ENCODE measurements at places on chromosomes 3 and 15. TPM values are rescaled to one million over a fixed set of nuclear protein-coding genes. Genes with fewer than 3 reads are reported as not detected.

Gene SLC22A13
- 0.68 TPM for total RNA-seq

Gene NTRK3
- 3.3 TPM for total RNA-seq

Gene GATM
- 69.4 TPM for total RNA-seq

Gene ATP13A4
- 3.5 TPM for total RNA-seq

Gene HYAL2
- 553 TPM for total RNA-seq

Gene PPIP5K1
- 41.9 TPM for total RNA-seq

Gene BLOC1S6
- 47.4 TPM for total RNA-seq

Gene CADPS
- 0.33 TPM for total RNA-seq

Gene PARP9
- 72.6 TPM for total RNA-seq

Gene RAF1
- total RNA-seq = 111 TPM

Gene EPHB1
- 3.5 TPM for total RNA-seq

Gene ZBED2
- total RNA-seq = not detected

- no peak for DNase-seq
These were observed 195.6 kb downstream of the CTNNB1 start for GRCh38 chr3:41394896-41395295.

DNA sequence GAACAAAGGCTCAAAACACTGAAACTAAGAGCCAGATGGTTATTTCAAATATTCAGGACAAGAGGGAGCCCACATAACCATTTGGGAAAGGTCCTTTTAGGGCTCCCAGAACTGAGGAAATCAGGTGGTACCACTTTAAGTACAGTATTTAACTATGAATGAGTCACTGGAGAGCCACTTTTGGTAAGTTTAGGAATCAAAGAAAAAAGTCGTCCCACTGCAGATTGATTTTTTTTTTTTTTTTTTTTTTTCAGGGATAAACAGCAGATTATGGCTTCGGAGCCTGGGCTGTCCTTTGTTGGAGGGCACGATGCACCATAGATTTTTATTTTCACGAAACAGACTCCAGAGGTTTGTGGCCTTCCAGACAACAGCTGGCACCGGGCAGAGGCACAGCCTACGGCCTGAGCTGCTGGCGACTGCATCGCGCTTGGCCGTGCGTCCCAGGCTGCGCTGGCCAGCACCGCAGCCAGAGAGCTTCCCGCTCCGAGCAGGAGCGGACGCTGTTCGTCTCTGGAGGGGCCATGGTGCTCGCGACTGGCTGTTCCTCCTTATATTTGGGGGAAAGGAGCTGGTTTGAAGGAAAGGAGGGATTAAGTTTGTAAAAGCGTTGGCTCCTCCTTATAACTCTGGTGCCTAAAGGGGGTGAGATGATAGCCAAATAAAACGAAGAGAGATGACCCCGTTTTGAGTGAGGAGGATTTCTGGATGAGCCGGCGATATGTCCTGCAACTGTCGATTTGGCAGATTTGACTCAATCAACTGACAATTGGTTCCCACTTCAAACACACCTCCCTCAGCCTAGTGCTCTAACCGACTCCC, 152.9 kb upstream of the GOLIM4 start:
- DNase-seq = peak; percentile 59

GRCh38 chr15:42483677-42484076, 7.3 kb downstream of the ZNF106 start:
- no peak for DNase-seq

- DNase-seq = no peak
These were observed 298.3 kb upstream of the NR2E3 start for GRCh38 chr15:71511796-71512681.

DNA sequence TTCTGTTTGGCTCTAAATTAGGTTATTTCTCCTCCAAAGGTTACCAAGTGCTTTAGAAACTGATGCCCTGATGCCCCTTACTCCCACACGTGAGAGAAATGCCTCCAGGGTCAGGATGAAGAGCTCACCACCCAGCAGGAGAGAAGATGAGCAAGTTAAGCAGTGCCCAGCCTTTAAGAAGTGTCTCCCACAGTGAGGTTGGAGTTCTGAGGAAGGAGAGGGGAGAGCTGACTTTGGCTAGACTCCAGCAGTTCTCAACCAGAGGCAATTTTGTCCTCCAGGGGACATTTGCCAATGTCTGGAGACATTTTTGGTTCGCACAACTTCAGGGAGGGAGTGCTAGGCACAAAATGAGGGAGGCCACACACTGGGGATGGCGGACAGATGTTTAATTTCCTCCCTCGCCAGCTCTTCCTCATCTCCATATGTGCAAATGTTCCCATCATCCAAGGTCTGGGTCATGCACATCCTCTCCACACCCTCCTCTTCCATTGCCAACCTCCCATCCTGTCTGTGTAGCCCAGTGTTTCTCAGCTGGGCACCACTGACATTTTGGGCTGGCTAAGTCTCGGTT, 50.6 kb upstream of the SLC7A14 start:
- no peak for DNase-seq

- no peak for DNase-seq
These were observed 30.9 kb downstream of the HES1 start for GRCh38 chr3:194166682-194167479.

DNA sequence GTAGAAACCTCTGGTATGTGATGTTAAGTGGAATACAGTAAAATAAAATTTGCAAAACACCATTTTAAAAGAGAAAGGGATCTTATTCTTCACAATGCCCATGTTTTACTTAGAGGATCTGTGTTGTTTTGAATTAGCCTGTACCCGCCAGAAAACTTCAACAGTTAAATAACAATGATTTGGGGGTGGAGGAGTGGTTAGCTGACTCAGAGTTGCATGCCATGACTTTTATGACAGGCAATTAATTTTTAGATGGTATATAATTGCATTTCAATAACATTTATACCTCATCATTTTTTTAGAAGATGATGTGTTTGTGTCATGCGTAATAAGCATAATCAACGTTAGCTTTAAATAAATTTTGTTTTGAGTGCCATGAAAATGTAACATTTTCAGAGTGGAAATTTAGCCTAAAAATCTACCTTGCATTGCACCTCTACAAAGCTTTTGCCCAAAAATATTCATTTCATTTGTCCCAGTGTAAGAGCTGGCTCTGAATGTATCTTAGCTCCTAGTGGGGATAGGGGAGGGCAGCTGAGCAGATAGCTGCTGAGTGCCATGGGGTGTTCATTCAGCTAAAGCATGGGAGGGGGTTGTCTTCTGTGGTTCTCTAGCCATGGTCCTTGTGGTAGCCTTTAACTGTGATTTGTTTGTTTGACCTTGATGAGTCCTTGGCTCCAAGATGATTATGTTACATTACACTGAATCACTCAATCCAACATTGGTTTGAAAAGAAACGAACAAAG, 379.8 kb downstream of the LPP start:
- no peak for DNase-seq

DNA sequence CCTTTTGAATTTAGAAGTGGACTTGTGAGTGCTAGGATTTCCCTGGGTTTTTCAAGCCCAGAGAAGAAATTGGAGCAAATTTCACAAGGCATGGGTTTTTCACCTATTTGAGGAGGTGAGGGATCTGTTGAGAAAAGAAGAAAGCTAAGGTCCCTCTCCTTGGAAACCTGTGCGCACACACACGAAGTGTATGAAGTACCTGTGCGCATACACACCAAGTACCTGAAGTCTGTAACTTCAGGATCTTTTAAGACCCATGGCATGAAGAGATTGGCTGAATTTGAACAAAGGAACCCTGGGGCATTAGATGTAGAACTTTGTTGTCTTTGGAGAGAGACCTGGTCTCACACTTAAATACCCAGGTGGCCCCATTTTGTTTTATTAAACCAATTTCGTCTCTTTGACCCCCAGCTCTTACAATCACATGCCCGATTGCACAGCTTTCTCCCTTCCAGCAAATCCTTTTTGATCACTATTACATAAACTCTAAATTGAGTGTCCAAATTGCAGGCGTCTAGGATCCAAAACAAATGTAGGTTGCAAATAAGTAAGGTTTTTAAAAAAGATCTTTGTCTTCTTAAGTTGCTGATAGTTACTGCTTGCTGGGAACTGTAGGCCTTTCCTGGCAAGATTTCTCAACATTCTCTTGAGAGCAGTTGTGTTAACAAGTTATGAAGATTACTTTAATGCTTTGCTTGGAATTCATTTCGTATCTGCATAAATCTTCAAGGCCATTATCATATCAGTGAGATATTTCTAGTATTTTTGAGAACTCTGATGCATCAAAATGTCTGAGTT, 64.3 kb downstream of the CMTM8 start:
- no peak for DNase-seq

DNA sequence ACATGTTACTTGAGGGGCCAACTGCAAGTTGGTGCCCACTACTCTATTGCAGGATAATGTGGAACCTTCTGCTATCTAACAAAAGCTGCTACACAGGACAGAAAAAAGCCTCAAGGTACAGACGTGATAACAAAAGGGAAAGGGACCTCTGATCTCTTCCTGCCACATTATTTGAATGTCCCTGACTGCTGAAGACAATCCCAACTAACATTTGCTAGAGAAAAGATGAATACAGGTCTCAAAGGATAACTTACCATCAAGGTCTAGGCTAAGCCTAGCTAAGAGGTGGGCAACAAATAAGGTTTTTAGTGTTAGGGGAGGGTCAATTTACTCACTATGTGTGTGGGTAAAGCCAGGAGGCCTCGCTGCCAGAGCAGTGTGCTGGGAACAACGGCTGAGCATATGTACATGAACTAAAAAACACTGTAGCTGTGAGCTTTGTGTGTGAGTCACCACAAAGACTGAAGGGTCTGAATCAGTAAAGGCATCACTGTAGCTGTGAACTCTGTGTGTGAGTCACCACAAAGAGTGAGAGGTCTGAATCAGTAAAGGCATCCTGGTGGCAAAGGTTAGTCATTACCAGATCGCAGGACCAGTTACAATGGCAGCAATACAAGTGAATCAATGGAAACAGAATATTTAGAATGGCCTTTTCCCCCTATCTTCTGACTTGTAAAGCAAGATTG, 111.7 kb downstream of the LMLN start:
- DNase-seq = no peak

DNA sequence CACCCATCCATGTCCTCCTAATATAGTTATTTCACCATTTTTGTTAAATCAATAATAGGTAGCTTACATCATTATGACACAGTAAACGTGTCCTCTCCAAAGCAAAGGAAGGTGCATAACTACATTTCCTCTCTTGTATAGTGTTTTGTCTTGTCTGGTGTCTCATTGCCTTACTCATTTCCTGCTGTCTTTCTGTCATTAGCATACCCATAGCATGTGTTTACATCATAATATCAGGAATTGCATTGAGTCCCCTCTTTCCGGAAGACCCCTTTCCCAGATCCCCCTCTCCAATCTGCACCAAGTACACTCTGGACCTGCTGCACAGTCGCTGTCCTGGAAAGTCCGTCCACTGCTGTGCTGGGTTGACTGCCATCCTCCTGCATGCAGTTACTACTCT, 47.9 kb downstream of the SOX14 start:
- no peak for DNase-seq

GRCh38 chr15:88653200-88654064, 14.6 kb downstream of the ISG20 start:
- DNase-seq = peak; percentile 66

GRCh38 chr3:40829876-40830275, 305.1 kb downstream of the ZNF621 start:
- DNase-seq = no peak

GRCh38 chr3:188234132-188234531, 80.2 kb downstream of the LPP start:
- DNase-seq = no peak

- DNase-seq = no peak
These were observed 6.4 kb upstream of the ALDH1L1 start for GRCh38 chr3:126186749-126187148.

DNA sequence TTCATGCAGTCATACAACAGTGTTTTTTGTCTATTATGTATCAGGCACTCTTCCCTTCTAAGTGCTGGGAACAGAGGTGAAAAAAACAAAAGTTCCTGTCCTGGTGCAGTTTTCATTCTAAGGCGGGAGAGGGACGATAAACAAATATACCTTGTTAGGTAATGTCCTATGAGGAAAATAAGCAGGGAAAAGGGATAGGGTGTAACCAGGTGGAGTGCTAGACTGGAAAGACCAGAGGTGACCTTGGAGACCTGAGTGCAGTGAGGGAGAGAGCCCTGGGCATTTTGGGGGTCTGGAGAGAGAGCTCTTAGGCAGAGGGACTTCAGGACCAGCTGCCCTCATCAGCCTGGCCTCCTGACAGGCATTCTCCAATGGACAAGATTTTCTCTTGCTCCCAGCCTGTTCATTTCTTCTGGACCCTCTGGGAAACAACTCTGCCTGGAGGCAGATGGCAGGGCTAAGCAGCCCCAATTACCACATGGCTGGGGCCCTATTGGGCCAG, 97.2 kb upstream of the TJP1 start:
- DNase-seq = no peak

DNA sequence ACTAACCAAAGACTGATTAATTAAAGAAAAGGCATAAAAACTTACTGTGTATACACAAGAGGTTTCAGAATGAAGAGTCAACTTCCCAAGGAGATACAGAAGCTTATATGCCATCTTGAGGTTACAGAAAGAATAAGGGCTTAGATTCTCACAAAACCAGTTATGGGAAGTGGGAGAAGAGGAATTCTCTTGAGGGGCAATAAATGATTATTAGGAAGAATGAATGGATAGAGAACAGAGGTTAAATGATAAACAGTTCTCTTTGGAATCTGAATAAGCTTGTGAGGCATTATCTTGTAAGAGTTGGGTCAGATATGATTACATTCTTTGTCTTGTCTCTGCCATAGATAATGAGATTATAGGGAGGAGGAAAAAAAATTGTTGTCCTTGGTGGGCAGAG, 126.7 kb upstream of the SPATA16 start:
- DNase-seq = no peak

- no peak for DNase-seq
These were observed 24.0 kb downstream of the KNL1 start for GRCh38 chr15:40618023-40618422.

DNA sequence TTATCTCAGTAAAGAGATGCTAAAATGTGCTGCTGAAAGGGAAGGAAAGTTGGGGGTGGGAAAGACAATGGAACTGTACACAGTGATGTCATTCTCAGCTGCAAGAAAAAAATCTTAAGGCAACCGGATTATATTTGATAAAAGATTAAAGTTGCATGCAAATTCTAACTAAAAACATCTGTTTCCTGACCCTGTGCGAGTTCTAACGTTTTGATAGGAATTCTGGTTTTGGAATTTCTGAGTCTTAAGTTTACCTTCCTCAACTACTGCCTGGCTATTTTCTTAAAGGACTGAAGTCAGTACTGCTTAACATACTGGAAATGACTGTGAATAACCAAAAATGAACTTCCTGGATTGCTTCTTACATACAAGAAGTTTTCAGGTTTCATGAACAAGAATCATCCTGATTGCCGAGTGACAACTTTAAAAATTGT, 115.5 kb downstream of the SLC25A26 start:
- DNase-seq = no peak
